ENCODE measurements at places on chromosomes 6 and 20.
A peak's percentile ranks its signal among the peaks of the same experiment; 100 is the strongest.

- no peak for DNase-seq
Measured at GRCh38 chr6:163951326-163951725, 536.8 kb downstream of the QKI start.

DNA sequence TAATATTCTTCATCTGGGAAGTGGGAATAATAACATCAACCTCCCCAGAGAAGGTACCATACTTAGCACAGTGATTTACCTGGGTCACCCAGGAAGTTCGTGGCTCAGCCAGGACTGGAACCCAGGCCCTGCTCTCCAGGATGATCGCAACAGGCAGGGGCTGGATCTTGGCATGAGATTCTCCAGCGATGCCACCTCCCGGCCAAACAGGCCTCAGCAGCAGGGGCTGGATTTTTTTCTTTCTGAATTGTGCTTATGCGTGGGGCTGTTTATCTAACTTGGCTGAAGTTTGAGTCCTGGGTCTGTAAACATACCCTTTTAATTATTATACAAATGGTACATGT, 129.5 kb upstream of the PTPN1 start:
- no peak for DNase-seq

- DNase-seq = no peak
Measured at GRCh38 chr6:45031601-45032000, 296.5 kb upstream of the RUNX2 start.

GRCh38 chr6:152121910-152122309, 314.4 kb downstream of the ESR1 start:
- DNase-seq = no peak

DNA sequence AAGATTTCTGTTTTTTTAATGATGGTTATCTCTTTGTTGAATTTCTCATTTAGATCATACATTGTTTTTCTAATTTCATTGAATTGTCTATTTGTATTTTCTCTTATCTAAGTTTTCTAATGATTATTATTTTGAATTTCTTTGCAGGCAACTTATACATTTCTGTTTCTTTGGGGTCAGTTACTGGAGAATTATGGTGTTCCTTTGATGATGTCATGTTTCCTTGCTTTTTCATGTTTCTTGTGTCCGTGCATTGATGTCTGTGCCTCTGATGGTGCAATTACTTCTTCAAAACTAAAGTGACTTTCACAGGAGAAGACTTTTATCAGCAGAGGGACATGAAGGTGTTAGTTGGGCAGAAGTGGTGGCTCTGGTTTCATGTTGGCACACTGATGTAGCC, 270.7 kb upstream of the MOCS1 start:
- DNase-seq = no peak

GRCh38 chr6:71421611-71422010, 133.0 kb downstream of the OGFRL1 start:
- no peak for DNase-seq

DNA sequence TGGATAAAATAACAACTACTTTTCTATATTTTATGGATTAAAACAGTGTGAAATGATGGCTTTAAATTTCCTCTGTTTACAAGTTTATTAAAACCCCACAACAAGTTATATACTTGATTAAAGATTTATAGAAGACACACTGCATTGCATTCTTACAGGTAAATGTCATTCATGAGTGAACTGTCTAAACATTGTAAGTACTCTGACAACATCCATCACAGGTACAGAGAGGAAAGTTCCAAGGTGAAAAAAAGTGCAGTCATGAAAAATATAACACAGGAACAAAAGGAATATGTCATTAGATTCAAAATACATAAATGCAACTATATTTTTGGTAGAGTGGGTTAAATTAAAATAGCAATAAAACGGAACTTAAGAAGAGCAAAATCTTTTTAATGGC, 156.9 kb downstream of the KHDRBS2 start:
- no peak for DNase-seq

DNA sequence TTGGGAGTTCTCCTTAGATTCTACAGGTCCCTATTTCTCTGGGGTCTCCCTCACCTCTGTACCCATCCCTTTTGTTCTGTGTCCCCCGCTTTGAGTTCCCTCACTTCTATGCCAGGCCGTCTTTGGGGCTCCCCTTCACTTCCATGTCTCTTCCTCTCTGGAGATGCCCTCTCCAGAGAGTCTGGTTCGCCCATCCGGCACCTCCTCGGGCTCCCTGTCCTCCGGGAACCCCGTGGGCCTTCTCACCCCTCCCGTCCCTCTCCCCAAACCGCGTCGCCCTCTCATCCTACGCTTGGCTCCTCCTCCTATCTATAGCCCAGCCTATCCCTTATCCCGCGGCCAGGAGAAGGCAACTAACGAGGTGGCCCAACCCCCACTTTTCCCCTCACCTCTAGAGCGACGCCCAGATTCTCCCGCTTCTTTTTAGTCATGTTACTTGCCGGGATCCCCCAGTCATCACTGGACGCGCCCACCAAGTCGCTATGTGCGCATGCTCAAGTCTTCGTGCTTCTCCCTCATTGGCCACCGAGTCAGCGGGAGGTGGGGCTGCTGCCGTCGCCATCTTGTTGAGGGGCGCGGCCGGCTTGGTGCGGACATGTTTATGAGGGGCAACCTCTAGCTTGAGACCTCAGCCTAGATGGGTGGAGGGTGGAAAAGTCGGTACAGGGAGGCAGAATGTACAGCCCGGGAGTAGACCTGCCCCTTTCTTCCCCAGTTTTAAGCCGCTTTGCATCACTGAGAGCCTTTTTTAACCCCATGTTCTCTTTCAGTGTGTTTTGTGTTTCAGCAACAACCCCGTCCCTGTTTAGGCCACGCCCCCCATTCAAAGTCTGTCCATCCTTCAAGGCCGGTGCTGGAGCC, at the start of gene CCDC167:
Gene CCDC167, minus strand, starts transcription at position 461 of the 861 bp plus-strand sequence. Its CDS starts 30 bp downstream, at position 431.
- peak; percentile 75 for DNase-seq

- DNase-seq = no peak
Measured at GRCh38 chr6:26158581-26159356, 71.5 kb downstream of the HFE start.

DNA sequence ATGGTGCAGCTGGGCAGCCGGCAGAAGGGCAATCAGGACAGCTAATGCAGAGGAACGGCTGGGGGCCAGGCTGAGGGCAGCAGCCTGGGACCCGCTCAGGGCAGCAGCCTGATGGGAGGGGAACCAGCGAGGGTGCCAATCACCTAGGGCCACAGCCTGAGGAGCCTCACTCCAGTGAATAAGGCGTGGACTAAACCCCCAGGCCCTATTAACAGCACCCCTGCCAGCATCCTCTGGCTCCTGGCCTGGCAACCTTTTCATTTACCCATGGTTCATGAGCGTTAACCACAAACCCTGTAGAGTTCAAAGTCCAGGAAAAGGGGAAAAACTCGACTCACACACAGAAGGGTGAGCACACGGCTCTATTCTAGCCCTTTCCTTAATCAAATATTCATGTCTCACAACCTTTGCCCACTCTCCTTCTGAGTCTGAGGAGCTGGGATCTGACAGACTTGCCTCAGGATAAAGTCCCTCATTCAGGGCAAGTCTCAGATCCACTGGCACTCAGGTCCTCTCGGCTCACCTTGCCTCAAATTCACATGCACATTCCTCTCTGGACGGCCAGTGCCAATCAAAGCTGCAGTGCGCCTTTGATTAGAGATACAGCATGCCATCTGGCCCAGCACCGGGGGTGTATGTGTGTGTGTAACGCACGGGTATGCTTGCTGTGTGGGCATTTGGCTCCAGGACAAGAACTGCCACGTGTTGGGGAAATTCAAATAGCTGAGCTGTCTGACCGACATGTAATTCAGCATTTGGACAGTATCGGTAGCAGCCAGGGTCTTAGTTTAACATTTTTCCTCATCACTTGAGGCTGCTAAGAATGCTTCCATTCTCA, 86.9 kb upstream of the TRAF3IP2 start:
- DNase-seq = no peak

DNA sequence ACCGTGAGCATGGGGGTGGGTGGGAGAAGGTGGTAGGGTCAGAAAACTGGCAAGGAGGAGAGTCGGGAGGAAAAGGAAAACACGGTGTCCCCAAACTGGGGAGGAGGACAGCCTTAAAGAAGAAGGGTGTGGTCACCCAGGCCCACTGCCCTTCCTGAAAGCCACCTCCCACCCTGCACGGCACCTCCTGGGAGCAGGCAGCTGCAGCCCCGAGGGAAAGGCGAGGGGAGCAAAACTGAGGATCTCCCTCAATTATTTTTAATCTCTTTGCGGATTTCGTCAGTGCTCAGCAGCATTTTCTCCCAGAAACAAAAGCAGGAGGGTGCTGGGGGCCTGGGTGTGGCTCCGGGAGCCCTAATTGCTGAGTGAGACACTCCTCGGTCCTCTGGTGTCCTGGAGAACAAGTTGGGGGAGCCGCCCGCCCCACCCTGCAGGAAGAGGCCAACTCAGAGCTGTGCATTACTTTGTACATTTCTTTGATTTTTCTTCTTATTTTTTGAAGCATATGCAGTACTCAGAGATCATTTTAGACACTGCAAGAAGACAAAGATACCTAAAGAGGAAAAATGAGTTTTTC, 56.4 kb downstream of the RIOK1 start:
- no peak for DNase-seq

- DNase-seq = no peak
Measured at GRCh38 chr20:3890398-3890751, 1.2 kb downstream of the PANK2 start.

GRCh38 chr20:58512808-58513552, 2.2 kb downstream of the APCDD1L start:
- no peak for DNase-seq

GRCh38 chr6:143002686-143003085, 57.7 kb upstream of the HIVEP2 start:
- no peak for DNase-seq

DNA sequence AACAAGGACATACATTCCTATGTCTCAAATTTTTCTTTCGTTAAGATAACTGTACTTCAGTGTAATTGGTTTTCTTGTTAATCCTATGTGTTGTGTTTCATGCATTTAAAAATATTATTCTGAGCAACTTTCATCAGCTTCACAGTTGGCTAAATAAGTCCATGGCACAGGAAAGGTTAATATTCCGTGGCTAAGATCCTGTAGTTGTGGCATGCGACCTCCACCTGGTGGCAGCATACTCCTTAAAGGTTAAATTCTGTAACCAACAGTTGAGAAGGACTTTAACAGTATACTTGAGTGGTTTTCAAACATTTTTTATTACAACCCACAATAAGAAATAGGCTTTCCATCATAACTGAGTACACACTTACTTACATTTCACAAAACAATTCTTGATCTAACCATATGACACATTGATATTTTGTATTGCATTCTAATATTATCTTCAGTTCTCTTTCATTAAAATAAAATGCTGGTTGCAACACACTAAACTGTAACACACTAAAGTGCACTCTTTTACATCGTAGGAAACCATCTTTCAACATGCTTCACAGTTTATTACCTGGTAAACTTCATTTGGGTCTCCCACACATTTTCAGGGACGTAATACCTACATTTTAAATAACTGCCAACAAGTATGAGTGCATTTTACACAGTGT, 118.3 kb downstream of the SLX4IP start:
- DNase-seq = no peak

DNA sequence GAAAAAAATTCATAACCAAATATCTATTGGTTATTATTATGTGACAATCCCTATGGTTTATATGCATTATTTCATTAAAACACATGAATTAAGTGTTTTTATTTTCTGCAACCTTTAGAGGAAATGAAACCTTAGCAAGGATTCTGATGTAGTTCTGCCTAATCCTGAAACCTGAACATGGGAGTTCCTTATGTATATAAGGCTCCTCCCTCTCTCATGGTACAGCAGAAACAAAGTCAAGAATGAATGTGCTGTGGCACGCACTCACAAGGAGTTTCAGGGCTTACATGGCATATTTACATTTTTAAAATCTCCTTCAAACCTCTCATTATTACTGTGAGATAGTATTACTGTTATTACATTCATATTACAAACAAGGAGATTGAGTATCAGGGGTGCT, 426.4 kb upstream of the CITED2 start:
- DNase-seq = no peak

DNA sequence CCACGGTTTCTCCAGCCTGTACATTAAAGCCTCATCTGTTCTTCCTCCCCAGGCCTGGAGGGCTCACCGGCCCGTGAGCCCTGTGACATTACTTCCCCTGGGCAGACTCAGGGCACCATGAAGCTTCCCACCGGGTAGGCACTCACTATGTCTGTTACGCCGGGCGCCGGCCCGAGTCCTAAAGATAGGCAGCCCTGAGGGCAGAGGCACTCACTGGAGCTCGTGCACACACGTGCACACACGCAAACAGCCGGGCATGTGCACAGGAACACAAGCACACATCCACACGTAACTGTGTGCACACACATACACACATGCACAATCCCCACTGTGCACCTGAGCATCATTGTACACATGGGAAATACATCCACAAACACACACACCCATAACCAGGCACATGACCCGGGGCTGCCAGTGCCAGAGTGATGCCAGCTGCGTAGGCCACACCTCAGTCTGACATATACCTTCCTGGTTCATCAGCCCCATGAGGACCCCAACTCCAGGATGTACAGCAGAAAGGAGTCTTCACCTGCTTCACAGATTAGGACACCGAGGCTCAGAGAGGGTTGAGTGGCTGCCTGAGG, 83.7 kb downstream of the YTHDF1 start:
- no peak for DNase-seq

DNA sequence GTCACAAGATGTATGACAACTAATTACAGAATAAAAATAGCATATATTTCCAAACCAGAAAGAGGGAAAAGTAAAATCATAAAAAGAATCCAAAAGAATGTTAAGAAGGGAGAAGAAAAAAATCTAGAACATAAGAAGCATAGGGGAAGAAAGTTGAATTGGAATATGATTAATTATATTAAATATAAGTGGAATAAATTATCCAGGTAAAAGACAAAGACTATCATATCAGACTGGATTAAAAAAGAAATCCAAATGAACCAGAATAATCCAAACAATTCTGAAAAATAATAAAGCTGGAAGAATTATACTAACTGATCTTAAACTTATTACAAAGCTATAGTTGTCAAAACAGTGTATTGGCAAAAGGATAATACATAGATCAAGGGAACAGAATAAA, 23.6 kb downstream of the CSNK2A1 start:
- DNase-seq = no peak

GRCh38 chr20:32678948-32679347, 5.2 kb upstream of the C20orf203 start:
- DNase-seq = no peak

DNA sequence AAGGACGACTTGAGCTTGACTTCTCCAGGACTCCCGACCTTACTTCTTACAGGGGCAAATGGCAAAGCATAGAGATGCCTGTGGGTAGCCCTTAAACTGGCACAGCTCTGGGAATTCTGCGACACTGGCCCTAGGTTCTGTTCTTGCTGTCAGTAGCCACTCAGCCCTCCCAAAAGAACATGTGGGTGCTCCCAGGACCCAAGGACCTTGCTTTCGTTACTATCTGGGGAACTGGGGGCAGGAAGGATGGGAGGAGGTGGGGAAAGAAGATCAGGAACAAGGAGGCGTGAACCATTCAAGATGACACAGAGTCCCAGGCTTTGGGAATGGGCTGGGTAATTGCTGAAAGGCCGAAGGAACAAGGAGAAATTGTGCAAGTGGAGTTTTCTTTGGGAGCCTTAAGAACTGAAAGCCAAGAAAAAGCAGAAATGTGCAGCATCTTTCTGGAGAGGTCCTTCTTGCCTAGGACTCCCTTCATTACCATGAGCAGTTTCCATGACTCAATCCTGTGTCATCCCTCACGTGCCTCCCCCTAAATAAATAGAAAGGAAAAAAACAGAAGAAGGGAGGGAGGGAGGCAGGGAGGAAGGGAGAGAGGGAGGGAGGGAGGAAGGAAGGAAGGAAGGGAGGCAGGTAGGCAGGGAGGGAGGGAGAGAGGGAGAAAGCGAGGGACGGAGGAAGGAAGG, 284.6 kb upstream of the FOXQ1 start:
- no peak for DNase-seq
